ENCODE measurements at places on chromosomes 7 and 10. TPM values are rescaled to one million over a fixed set of nuclear protein-coding genes. Genes with fewer than 3 reads are reported as not detected.
A peak's percentile ranks its signal among the peaks of the same experiment; 100 is the strongest.

Gene CPVL
- not detected for polyA plus RNA-seq

- DNase-seq: no peak
Measured at GRCh38 chr10:91410638-91411371, 661 bp downstream of the HECTD2 start.

- peak; percentile 88 for DNase-seq
Measured at GRCh38 chr10:31947144-31947926, 18.7 kb upstream of the ARHGAP12 start.

- no peak for DNase-seq
Measured at GRCh38 chr10:24035761-24036160, 173.2 kb upstream of the KIAA1217 start.

DNA sequence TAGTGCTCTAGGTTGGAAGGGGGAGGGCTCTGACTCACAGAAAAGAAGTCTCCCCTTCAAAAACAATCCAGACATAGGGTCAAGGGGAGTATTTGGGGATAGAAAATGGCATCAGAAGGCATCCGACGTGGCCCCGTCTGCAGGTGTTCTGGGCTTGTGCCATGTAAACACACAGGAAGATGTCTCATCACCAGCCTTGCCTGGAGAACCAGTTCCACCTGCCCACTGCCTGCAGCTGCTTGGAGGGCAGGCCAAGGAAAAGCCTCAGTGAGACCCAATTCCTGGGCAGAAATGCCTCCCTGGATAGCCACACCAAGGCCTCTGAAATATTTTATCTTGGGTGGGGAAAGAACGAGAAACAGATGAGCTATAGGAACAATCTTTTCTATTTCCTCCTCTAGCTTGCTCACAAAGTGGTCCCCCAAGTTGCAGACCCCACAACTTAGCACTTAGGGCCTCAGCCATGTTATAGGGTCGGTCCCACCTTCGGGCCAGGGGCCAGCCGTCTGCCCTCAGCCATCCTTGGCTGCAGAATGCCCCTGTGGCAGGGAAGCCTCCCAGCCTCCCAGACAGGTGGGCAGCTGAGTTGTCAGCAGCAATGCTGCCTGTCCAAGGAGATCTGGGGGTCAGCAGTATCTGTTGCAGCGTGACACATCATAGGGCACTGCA is 54.3 kb upstream of the ECHDC3 start:
- no peak for DNase-seq

Data from AG04450 (cell line).